Stimulated activated CD8-positive, alpha-beta memory T cell treated with anti-CD3 and anti-CD28 coated beads, Interleukin-2, amount 100 ng/mL, for 1 hour (primary cell): ENCODE measurements at places on chromosomes 7 and 10.

DNA sequence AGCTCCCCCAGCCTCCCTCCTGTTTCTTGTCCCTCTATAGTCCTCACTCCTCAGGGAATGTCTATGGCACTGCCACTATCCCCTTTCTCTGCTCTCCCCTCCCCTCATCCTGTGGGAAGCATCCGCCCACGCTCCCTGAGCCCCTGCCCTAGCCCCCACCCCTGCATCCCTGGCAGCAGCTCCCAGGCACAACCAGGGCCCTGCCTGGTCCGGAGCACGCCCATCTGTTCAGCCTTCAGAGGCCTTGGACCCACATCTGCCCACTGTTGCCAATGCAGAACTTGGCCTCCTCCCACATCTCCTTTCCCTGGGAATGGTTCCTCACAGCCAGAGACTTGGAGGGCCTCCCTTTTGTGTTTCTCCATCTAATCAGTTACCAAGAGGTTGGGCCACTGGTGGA lies 20.4 kb upstream of the TBRG4 start:
- no peak for DNase-seq

DNA sequence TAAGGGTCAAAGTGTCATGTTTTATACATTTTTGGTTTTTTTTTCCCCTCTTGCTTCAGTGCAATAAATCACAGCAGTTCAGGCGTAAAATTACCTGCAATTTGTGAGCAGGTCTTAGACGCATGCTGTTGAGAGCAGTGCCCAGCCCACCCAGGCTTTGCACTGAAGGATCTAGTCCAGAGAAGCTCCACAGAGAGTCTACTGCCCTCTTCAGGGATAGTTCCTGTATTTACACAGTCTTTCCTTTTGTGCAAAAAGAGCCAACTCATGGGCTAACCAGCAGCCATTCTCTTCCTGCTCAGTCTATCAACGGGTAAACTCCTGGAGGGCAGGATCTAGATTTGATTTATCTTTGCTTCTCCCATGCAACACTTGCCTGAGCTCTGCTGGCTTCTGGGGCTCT lies 82.2 kb upstream of the NAMPT start:
- no peak for DNase-seq

- no peak for DNase-seq
Observed at GRCh38 chr10:23384364-23384763, 39.8 kb upstream of the C10orf67 start.

GRCh38 chr7:13282377-13282980 lies 595.0 kb downstream of the ARL4A start:
- DNase-seq, result no peak

GRCh38 chr7:158758586-158759244 lies 54.1 kb upstream of the NCAPG2 start:
- no peak for DNase-seq

DNA sequence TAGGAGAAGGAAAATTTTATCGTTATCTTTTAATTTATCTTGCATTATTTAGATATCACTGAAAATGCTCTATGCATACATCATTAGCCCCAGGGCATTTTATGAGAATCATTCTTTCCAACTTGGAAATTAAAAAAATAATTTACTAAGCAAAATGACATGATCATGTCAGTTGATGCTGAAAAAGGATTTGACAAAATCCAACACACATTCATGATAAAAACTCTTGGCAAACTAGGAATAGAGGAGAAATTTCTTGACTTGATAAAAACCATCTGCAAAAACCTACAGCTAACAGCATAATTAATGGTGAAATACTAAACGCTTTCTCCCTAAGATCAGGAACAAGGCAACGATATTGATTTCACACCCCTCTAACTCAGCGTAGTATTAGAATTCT lies 40.2 kb upstream of the RSU1 start:
- DNase-seq, result no peak

DNA sequence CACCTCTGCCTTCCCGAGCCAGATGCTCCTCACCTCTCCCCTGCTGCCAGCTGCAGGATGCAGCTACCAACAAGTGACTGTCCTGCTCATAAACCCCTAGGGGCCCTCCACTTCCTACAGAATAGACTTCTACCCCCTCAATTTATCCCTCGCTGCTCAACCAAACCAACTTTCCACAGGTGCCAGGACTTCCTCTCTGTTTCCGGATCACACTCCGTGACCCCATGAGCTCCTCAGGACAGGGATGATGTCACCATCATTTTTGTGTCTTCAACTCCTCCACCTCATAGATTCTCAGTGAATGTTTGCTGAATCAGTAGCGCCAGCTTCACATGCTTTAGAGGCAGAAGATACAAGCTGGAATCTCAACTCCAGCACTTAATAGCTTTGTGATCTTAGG lies 25.8 kb upstream of the ADRB1 start:
- no peak for DNase-seq

GRCh38 chr7:139854803-139855497 lies 25.9 kb downstream of the TBXAS1 start:
- no peak for DNase-seq

- DNase-seq, result no peak
Observed at GRCh38 chr7:158067931-158068482, 519.6 kb downstream of the PTPRN2 start.

DNA sequence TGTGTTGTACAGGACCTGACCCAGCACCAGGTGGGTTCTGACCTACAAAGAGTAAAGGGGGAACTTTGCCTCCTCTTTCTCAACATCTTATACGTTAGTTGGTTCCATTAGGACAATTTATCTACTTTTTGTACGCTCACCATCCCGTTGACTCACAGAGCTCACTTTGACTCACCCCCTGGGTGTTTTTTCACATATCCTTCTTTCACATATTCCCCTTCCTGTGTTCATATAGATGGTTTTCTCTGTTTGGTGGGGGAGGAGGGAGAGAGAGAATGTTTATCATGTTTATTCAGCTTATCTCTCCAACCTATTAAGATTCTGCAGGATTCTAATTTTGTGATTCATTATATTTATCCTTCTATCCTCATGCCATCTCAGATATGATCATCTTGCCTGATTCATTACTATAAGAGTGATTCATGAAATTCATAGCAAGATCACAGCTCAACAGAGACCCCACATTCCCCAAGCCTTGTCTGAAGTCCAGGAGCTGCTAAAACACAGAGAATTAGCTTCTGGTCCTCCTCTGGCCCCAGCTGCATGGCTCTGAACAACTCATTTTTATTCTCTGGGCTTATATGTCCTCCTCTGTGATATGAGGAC lies 37.2 kb downstream of the PRSS2 start:
- DNase-seq, result no peak

GRCh38 chr7:139619367-139619657 lies 95.8 kb downstream of the CLEC2L start:
- no peak for DNase-seq

DNA sequence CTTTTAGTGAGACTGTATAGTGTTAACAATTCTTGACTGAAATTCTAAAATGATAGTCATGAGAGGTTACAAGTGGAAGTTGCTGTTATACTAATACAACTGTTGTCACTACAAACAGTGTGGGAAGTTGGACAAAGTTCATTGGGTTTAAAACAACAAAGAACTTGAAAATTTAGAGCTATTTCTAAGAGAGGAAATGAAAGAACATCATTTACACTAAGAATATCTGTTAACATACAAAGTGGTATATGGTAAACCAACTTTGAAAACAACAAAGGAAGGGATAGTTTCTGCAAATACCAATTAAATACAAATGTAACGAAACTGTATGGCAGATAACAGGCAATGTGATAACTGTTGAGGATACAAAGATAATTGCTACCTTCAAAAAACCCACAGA lies 11.6 kb downstream of the MTPN start:
- DNase-seq, result no peak

- DNase-seq, result no peak
Observed at GRCh38 chr7:47956220-47956619, 8.0 kb upstream of the PKD1L1 start.

- no peak for DNase-seq
Observed at GRCh38 chr10:49308881-49309280, 9.9 kb downstream of the C10orf71 start.

DNA sequence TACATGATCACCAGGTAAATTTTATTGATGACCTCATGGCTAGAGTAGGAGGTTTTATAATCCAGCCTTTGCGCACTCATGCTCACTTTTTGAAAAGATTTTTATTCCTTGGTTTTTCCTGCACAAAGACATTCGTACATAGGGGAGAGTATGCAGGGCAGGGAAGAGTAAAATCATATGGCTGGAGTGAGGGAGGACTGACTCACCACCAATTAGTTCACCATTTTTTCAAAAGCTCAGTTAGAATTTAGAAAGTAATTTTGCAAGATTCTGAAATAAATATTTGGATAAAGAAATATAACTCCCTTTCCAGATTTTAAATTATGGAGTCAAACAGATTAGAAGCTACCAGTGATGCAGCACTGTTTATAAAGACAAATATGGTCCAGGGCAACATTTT lies 111.9 kb downstream of the SEMA3D start:
- DNase-seq, result no peak

- no peak for DNase-seq
Observed at GRCh38 chr7:47531584-47532492, 50.1 kb downstream of the TNS3 start.

GRCh38 chr10:29130190-29130673 lies 158.6 kb upstream of the LYZL1 start:
- DNase-seq, result no peak

- no peak for DNase-seq
Observed at GRCh38 chr10:123889821-123890220, 1.8 kb downstream of the CPXM2 start.

DNA sequence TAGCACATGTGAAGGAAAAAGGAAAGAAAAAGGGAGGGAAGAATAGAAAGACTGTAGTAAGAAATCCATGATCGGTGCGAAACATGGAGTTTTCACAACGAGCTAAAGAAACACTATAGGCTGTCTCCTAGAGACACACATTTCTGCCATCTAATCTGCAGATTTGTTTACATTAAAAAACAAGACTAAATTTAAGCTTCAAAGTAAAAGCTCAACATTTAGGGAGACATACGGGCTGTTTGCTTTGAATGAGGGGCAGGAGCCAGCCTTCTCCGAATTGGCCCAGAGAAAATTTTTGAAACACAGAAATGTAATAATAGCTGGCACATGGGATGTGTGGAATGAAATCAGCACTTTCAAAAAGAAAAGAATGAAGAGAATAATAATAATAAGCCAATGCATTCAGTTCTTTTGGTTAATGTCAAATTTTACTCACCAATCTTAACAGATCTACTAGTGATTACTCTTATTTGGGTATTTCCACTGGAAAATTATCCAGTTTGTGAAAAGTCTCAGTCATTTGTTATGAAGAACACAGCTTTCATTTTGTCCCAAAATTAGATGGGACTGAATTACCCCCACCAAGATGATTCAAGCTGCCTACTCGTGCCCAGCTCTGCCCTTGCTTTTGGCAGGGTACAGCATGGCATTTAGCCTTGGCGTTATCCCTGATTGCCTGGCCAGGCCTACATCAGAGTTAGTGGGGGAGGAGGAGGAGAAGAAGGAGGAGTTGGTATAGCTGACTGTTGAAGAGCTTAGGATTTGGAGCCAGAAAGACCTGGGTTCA lies 47.1 kb downstream of the MTURN start:
- DNase-seq, result no peak

GRCh38 chr7:81574723-81575326 lies 195.0 kb downstream of the HGF start:
- no peak for DNase-seq

GRCh38 chr10:96025566-96025965 lies 17.8 kb upstream of the CCNJ start:
- DNase-seq, result no peak

- DNase-seq, result no peak
Observed at GRCh38 chr10:132520177-132520811, 17.3 kb upstream of the INPP5A start.

DNA sequence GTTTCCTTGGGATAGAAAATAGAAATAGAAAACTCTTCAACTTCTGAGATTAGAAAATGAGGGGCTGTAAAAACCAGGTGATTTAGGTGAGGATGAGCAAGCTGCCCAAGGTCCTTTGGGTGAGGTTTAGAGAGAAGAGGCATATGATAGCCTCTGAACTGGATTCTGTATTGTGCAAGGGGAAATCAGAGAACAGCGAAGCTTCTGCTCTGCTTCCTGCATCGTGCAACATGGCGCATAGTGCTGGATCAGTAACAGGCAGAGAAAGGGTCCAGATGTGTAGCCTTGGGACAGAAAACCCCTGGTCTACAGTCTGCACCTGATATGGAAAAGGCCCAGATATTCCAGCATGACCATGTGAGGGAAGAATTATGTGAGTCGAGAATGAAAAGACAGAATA lies 121.7 kb downstream of the MBL2 start:
- no peak for DNase-seq

- DNase-seq, result no peak
Observed at GRCh38 chr10:75730847-75731246, 299.4 kb downstream of the LRMDA start.

- DNase-seq, result no peak
Observed at GRCh38 chr10:60848126-60848525, 69.8 kb downstream of the CDK1 start.

- no peak for DNase-seq
Observed at GRCh38 chr7:155097338-155097737, 27.2 kb downstream of the HTR5A start.

GRCh38 chr7:152512706-152513105 lies 76.9 kb upstream of the KMT2C start:
- DNase-seq, result no peak

- no peak for DNase-seq
Observed at GRCh38 chr7:139711991-139712743, 65.6 kb downstream of the HIPK2 start.

DNA sequence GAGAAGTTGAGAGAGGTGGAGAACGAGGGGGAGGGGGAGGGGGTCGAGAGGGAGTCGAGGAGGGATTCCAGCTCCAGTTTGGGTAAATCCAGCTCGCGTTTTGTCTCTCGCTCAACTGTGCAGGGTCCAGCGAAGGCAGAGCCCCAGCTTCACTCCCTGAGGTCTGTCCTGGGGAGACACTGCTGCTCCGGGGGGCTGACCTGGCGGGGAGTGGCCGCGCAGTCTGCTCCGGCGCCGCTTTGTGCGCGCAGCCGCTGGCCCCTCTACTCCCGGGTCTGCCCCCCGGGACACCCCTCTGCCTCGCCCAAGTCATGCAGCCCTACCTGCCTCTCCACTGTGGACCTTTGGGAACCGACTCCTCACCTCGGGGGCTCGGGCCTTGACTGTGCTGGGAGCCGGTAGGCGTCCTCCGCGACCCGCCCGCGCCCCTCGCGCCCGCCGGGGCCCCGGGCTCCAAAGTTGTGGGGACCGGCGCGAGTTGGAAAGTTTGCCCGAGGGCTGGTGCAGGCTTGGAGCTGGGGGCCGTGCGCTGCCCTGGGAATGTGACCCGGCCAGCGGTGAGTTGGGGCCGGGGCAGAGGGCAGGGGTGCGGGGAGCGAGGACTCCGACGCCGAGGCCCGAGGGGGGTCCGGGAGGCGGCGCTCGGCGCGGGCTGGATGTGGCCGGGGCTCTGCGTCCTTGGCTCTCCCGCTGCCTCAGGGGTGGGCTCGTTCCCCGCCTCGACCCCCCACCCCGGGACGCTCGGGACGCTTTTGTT lies at the start of gene TET1:
Gene TET1, plus strand, starts transcription at position 152 of the 757 bp plus-strand sequence. CDS start 12,002 bp downstream, outside the sequence.
- DNase-seq, result no peak

GRCh38 chr10:79399223-79399831 lies 46.1 kb downstream of the ZCCHC24 start:
- DNase-seq, result no peak

DNA sequence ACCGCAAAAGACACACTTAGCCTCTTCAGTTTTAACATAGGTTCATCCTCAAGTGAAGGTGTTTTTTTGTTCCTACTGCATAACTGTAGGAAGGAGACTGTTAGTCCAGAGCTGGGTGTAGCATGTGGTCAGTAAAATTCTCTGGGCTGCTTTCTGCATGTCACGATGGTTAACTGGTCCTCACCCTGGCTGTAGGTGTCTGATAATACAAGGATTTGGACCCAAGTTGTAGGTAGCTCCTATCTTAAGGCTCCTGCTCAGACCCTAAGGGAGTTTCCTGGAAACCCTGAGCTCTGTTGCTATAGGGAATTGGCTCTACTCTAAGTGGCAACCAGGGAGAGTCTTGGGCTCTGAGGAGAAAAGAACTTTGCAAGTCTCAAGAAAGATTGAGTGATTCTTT lies 112.9 kb downstream of the SAMD9 start:
- no peak for DNase-seq
